Activated T-cell treated with anti-CD3 and anti-CD28 coated beads, Interleukin-2, amount 50 U/mL, for 1 hour (primary cell): ENCODE measurements at places on chromosomes 2 and 18.

DNA sequence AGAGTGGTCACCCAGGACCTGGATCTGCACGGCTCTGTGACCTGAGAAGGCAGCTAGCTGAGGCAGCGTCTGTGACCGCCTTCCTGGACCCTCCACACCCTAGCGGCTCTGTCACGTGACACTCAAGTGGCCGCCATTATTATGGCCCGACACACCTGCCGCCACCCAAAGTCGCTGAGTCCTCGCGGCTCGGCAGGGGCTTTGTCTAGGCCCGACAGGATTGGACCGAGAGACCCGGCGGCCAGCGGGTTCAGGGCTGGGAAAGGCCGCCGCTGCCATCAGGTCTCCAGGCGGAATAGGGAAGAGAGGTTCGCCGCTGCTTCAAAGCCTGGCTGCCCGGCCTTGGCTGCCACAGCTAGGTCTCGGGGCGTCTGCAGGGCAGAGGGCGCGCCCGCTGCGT, 1162.5 kb upstream of the LRRTM1 start:
- DNase-seq = no peak

DNA sequence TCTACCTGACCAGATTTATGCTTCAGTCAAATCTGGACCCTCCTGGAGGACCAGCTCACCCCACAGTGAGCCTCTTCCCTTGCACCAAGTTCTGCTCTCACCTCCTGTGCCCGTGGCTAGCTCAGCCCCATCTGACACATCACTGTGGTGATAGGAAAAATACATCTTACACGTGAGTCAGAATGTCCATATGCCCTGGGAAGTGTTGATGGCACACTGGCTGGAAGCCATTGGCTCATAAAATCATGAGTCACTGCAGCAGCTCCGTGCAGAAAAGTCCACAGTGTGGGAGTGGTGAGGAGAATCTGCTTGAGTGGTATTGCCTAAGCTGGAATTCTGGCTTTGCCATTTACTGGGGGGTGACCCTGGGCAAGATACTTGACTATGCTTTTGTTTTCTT, 42.6 kb upstream of the RAPGEF4 start:
- DNase-seq = no peak

GRCh38 chr2:100812573-100812972, 7.4 kb upstream of the NPAS2 start:
- no peak for DNase-seq

- DNase-seq = no peak
These were observed at the start of gene ZNF385B for GRCh38 chr2:179861416-179862067. ZNF385B (minus strand) TSS chr2:179861612.

DNA sequence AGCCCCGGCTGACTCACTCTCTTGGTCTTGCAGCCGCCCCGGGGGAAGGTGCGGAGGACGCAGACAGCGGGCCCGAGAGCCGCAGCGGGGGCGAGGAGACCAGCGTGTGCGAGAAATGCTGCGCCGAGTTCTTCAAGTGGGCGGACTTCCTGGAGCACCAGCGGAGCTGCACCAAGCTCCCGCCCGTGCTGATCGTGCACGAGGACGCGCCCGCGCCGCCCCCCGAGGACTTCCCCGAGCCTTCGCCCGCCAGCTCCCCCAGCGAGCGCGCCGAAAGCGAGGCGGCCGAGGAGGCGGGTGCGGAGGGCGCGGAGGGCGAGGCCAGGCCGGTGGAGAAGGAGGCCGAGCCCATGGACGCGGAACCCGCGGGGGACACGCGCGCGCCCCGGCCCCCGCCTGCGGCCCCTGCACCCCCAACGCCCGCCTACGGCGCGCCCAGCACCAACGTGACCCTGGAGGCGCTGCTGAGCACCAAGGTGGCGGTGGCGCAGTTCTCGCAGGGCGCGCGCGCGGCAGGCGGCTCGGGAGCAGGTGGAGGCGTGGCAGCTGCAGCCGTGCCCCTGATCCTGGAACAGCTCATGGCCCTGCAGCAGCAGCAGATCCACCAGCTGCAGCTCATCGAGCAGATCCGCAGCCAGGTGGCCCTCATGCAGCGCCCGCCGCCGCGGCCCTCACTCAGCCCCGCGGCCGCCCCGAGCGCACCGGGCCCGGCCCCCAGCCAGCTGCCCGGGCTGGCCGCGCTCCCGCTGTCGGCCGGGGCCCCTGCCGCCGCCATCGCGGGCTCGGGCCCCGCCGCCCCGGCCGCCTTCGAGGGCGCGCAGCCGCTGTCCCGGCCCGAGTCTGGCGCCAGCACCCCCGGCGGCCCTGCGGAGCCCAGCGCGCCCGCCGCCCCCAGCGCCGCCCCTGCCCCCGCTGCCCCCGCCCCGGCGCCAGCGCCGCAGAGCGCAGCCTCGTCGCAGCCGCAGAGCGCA, 12.7 kb downstream of the SALL3 start:
- DNase-seq = no peak

GRCh38 chr2:42353792-42354429, 7.1 kb downstream of the COX7A2L start:
- DNase-seq = no peak

- DNase-seq = peak; percentile 79
These were observed 7.6 kb downstream of the ZFP36L2 start for GRCh38 chr2:43218702-43219382.

GRCh38 chr2:564471-565181, 112.6 kb downstream of the TMEM18 start:
- no peak for DNase-seq

DNA sequence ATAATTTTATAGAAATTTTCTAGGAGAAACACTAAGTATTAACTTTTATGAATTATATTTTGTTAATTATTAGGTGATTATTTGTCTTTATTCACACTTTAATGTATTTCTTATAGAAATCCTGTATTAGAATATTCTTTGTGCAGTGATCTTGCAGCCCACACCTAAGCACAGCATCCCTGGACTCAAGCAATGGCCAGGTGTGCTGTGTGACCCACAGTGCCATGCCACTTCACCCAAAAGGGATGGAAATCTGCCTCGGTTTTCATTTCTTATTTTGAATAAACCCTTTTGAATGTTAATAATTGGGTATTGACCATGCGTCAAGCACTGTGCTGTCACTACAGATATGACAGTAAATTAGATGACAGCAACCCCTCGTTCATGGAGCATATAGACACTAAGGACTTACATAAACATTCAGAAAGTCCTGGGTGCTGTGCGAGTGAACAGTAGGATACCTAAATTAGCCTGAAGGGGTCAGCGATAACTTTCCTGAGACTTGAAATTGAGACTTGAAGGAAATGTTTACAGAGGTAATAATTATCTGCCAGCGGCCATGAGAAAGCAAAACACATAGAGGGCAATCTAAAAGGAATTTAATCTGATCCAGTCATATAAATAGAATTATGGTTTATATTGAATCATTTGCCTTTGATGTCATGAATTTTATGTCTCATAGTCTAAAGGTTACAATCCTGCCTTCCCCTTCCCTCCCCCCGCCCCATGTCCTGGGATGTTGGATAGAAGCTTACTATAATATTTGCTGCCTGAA, 52.7 kb upstream of the CALCRL start:
- DNase-seq = no peak
